ENCODE measurements at places on chromosomes 1 and 21.

- no peak for DNase-seq
Measured at GRCh38 chr1:7648761-7649384, 122.2 kb upstream of the VAMP3 start.

- DNase-seq, result no peak
Measured at GRCh38 chr1:161182214-161182613, 4.9 kb upstream of the B4GALT3 start.

DNA sequence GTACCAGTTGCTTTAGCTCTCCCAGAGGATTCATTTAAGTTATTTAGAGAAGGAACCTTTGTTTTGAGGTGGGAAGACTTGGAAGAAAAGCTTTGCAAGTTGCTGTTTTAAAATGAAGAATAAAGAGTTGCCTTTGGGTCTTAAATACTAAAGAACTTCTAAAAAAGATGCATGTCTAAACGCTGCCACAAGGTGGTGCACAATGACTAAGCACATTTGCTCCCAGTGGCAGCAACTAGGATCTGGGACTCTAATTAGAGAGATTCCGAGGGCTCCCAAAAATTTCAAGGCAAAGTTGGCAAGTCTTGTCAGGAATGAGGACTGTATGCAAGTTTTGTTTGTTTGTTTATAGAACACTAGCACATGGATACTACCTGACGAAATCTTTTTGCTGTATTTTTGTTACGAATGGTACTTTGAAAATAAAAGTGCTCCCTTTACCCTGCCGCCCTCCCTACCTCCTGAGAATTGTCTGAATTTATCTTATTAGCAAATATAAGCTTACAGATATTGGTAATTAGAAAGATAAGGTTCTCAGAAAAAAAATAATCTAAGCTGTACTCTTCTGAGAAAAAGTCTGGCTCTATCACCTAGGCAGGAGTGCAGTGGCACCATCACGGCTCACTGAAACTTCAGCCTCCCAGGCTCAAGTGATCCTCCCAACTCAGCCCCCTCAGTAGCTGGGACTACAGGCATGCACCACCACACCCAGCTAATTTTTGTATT lies 121.8 kb downstream of the HFM1 start:
- DNase-seq, result peak; percentile 79

GRCh38 chr1:87682565-87682964 lies 353.9 kb downstream of the LMO4 start:
- peak; percentile 45 for DNase-seq

DNA sequence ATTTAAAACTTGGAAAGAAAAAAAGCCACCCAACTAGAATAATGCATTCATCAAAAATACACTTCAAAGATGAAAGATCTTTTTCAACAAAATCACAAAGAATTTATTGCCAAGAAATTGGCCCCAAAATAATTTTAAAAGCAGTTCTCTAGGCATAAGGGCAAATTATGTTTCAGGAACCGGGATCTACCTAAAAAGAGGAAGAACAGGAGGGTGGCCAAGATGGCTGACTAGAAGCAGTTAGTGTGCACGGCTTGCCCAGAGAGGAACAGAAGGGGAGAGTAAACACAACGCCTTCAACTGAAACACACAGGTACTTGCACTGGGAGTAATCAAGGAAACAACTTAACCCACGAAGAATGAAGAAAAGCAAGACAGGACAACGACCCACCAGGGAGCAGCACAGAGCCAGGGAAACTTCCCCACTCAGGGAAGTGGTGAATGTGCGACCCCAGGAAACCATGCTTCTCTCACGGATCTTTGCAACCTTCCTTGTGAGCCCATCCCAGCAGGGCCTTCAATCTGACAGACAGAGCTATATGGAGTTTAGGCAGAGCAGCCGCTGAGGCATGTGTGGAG lies 46.1 kb downstream of the ACKR1 start:
- DNase-seq, result no peak

GRCh38 chr1:113325022-113325421 lies 65.3 kb upstream of the MAGI3 start:
- no peak for DNase-seq

GRCh38 chr1:213474054-213474453 lies 423.0 kb downstream of the RPS6KC1 start:
- peak; percentile 27 for DNase-seq

DNA sequence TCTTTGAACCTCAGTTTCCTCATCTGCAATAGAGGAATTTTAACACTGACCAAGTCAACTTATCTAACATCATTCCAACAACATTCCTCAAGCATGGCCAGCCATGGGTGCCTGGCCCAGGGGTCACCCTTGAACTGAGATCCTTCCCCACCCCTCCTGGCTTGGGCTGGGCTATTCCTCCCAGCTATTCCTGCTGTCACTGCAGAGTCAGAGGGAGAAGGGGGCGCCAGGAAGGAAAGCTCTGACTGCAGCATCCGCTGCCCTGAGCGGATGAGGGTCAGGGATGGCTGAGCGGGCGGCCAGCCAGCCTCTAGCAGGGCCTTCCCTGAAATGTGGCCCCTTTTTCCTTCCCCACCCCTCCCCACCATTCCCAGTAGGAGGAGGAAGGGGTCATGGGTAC lies 3.1 kb downstream of the TINAGL1 start:
- DNase-seq, result no peak

DNA sequence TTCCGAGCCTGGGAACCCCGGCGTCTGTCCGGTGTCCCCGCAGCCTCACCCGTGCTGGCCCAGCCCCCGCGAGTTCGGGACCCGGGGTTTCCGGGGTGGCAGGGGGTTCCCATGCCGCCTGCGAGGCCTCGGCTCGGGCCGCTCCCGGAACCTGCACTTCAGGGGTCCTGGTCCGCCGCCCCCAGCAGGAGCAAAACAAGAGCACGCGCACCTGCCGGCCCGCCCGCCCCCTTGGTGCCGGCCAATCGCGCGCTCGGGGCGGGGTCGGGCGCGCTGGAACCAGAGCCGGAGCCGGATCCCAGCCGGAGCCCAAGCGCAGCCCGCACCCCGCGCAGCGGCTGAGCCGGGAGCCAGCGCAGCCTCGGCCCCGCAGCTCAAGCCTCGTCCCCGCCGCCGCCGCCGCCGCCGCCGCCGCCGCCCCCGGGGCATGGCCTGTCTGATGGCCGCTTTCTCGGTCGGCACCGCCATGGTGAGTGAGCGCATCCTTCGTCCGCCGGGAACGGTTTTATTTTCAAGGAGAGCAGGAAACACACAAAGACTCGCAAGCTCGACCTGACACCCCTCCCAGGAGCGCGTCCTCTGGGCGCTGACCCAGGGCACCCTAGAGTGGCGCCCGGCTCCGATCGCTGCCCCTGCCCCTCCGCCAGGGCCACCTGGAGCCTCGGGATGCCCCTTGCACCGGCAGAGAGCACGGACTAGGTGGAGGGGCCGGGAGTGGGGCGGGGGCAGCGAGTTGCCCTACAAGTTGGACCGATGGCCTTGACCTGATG lies at the start of gene ABCG1:
TSS of gene ABCG1 (plus strand) at position 305 of the 770 bp plus-strand sequence. CDS start at position 428, 123 bp downstream.
- peak; percentile 56 for DNase-seq

DNA sequence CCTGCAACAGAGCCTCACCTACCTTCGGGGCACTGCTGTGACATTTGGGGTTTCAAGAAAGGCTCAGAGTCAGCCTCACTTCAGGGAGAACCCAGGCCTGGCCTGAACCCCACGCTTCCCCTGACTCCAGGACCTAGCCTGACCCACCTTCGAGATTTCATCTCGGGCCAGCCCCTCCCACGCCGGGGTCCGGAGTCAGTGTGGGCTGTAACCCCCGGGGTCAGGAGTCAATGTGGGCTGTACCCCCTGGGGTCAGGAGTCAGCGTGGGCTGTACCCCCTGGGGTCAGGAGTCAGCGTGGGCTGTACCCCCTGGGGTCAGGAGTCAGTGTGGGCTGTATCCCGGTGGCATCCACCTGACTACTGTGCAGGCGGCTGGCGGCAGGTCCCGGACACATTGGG lies 183.0 kb upstream of the RAB4A start:
- DNase-seq, result no peak

- no peak for DNase-seq
Measured at GRCh38 chr1:11046270-11046566, 821 bp downstream of the MASP2 start.

- peak; percentile 3 for DNase-seq
Measured at GRCh38 chr1:218785928-218786327, 387.8 kb upstream of the LYPLAL1 start.

GRCh38 chr1:22500471-22500870 lies 48.8 kb downstream of the ZBTB40 start:
- peak; percentile 82 for DNase-seq

DNA sequence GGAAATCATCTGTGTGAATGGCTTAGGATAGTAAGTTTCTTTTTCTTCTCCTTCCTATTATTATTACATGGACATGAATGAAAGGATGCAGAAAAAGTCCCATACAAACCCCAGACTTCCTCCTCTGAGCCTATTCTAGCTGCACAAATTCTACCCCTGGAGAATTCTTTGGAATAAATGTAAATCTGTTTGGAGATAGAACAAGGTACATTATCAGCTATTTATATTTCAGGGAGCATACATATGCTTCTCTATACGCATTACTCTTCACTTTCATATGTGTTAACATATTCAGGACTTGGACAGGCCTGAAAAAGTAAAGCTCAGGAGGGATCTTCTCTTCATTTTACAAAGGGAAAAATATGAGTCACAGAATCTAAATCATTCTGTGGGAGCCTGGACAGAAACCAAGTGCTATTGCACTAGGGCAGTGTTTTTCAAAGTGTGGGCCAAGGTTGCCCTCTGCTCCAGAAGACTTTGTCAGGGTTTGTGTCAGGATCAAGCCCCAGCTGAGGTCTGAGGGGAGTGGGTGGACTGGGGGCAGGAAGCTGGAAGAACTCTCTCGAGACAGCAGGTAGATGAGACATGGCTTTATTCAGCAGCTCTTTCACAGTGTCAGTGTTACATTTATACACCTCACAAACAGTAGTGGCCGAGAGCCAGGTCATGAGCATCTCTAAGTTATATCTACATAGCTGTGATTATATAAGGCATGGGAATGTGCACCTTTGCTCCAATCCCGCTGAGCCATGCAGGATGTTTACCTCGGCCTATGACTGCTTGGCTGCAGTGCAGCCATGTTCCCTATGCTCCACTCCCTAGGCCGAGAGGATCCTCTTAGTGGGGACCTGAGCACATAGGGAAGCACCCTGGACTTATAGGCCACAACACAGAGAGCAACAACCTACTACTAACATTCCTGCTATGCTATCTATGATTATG lies 114.3 kb downstream of the GDAP2 start:
- DNase-seq, result no peak

GRCh38 chr1:246420300-246420699 lies 86.8 kb downstream of the SMYD3 start:
- no peak for DNase-seq

DNA sequence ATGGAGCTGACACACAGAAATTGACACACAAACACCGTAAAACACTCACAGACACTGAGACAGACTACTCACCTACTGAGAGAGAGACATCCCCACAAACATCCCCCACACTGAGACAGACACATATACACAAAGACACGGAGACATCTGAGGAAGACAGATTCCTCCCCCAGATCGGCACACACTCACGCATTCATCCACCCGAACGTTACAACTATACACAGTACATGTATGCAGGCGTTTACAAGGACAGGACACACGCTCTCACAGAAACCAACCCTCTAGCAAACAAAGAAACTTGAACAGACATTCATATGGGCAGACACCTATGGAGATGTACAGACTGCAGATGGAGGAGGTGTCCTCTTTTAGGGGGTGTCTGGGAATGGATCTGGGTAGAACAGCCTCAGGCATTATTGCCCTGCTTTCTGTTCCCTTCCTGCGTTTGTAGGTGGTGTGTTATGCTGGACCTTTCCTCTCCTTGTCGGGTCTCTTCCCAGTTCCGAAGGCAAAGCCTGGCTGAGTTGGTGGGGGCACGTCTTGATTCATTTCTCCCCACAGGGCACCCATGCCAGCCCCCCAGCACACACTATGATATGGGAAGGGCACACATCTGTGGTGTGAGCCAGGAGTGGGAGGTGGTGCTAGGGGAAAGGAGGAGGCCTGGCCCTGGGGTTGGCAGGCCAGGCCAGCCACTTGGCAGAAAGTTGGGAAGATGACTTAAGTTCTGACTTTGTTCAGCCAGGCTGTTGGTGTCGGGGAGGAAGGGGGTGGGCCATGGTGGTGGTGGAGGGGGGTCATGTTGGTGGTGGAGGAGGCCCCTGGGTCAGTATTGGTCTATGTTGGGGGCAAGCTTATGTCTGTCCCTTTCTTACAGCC lies 1.5 kb downstream of the KIRREL1 start:
- DNase-seq, result peak; percentile 61

DNA sequence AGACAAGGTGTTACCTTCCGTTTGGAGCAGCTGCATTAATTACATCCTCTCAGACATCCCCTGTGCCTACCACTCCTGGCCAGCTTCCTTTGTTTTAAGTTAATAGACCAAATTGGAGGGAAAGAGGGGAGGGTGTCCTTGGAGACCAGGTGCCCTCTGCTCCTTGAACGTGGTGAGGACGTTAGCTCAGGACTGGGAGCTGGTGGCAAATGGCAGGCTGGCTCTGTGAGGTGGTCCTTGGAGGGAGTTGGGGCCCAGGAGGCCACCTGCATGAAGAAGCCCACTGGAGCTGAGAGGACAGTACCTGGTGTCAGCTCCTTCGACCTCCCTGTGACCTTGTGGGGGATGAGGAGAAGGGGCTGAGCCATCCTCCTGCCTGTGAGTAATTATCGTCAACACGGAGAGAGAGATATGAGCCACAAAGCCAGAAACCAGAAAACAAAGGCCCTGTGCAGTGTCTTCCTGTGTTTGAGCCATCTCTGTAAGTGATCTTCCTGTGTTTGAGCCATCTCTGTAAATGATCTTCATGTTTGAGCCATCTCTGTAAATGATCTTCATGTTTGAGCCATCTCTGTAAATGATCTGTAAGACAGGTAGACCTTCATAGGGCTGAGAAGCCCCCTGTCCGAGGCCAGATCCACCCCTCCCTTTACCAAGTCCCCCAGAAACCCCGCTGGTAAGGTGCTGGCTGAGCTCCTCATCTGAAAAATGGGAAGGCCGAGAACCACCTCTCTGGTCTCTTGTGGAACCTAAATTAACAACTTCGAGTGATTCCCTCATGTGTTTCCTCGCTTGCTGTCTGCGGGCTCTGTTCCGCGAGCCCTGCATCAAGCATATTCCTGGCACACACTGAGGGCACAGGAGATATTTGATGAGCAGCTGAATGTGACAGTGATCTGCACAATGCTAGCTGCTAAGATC lies 126.0 kb downstream of the CAMTA1 start:
- no peak for DNase-seq

DNA sequence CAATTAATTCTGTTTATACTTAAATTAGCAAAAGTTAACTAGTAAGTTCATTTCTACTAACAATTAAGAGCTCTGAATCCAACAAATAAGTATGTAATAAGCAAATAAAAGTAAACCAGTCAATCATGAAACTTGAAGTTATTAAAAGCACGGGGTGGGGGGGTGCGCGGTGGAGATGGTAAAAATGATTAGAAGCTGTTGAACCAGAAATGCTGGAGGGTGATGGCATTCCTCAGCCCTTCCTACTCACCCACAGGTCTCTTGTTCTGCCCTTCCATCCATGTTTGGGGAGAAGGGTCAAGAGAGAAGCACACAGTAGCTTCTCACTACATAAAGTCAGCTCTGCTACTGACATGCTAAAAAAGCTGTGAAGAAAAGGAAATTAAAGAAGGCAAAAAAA lies 63.5 kb downstream of the AKT3 start:
- DNase-seq, result no peak

- no peak for DNase-seq
Measured at GRCh38 chr1:247286134-247286670, 30.3 kb downstream of the VN1R5 start.

- DNase-seq, result no peak
Measured at GRCh38 chr1:85584923-85585322, 4.4 kb downstream of the CCN1 start.

- DNase-seq, result no peak
Measured at GRCh38 chr1:29320156-29320940, 84.0 kb downstream of the PTPRU start.
